ENCODE measurements at places on chromosomes 13 and 19. TPM values are rescaled to one million over a fixed set of nuclear protein-coding genes. Genes with fewer than 3 reads are reported as not detected.

Gene SPRED3
- total RNA-seq, result 0.35 TPM

Gene ZNF723
- not detected for total RNA-seq

Gene SPIB
- total RNA-seq, result not detected

Gene KLHL1
- not detected for total RNA-seq

All from pericardium fibroblast (primary cell).